ENCODE measurements at places on chromosomes 13 and 19.

DNA sequence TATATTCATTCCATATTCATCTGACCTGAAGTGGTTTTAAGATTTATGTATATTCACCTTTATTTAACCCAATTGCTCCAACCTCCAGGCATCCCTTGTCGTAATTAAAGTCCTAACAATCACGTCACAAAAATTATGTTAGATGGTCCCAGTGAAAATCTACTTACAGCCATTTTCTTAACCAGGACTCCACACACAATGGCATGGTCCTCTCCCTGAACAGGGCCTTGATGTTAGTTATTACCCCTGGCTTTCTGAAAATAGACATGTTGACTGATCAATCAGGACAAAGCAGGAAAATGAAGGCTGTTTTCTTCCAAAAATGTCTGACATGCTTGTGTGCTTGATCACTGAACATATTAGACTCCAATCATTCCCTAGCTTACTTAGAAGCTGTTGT is 542.7 kb upstream of the SLITRK5 start:
- no peak for DNase-seq

- DNase-seq = no peak
Measured at GRCh38 chr13:64130600-64130999, 2715.0 kb upstream of the PCDH20 start.

GRCh38 chr19:38392707-38393308 is 4.3 kb downstream of the SPRED3 start:
- no peak for DNase-seq

DNA sequence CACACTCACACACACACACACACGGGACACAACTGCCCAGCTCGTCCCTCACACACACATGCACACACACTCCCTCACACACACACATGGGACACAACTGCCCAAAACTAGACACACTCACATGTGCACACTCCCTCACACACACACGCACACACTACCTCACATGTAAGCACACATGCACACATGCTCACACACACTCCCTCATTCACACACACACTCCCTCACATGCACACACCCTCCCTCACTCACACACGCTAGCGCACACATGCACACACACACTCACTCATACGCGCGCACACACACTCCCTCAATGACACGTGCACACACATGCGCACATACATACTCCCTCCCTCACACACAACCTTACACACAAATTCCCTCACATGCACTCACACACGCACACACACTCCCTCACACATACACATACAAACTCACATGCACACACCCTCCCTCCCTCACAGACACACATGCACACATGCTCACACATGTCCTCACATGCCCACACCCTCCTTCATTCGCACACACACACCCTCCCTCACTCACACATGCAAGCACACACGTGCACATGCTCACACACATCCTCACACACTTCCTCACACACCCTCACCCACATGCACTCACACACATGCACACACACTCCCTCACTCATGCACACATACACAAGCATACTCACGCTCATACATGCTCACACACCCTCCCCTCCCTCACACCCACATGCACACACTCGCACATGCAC is 9.0 kb upstream of the RASA3 start:
- no peak for DNase-seq

DNA sequence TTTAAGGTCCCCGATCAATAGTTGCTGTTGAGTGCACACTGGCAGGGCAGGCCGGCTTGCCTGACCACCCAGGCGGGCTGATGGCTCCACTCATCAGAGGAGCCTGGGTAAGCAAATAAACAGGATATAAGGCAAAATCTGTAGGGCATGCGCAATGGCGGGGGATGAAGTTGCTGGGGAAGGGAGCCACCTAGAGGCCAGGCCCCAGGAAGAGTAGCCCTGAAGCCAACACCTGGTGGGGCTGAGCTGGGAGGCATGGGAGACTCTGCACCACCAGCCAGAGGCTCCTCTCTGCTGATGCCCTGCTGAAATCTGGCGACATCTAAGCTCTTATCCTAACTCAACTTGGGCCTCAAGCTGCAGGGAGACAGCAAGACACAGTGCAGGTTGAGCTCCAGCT is 324.3 kb downstream of the ZNF536 start:
- DNase-seq = no peak
